WERI-Rb-1 (cell line): ENCODE measurements at places on chromosomes 6 and 20.

DNA sequence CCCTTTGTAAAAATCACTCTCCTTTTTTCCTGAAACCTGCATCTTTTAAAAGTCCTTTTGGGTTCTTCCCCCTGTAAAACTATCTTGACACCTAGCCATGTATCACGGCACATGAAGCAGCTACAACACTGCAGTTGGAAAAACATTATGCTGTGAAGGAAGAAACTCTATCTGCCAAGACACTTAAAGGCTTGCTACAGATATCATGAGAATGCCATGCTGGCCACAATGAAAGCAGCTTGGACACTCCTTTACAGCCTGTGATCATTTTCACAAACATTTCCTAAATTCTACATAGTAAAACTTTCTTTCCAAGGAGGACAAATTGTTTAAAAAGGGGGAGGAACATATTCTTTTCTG is 31.8 kb downstream of the CNKSR3 start:
- DNase-seq = no peak

GRCh38 chr6:106997392-106998158 is 23.0 kb upstream of the CD24 start:
- DNase-seq = peak; percentile 67

DNA sequence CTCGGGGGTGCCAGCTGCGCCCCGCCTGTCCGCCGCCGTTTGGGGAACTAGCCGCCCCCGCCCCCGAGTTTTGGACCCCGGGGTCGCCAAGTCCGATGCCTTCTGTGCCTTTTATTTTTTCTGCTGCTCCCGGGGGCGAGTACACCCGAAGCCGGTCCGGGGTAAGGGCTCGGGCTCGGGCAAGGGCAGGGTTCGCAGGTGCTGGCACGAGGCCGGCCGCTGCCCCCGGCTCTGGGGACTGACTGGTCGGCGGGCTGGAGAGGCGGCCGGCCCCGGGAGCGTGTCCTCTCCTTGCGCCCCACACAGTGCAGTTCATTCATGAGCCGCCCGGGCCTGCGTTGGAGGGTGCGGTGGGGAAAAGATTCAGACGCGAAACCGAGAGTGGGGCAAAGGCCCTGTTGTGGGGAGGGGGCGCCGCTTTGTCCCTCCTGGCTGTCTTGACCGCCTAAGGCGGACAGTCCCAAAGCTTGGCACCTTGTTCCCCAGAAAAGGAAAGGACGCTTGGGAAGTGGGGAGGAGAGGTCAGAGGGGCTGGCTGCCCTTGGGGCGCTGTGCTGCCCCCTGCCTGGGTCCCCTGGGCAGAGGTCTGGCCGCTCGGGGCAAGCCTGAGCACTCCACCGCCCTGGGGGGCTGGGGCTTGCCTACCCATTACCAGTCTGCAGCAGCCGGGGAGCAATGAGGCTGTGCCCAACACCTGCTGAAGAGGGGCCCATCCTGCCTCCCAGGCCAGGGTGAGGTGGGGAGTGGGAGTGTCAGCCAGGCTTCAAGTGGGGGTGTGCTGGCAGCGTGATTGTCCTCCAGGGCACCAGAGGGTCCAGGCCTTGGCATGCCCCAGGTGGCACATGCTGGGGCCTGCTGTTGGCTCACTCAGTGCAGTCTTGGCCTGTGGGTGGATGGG is 915 bp downstream of the TMEM63B start:
- DNase-seq = peak; percentile 71

GRCh38 chr6:131336596-131336995 is 201.3 kb downstream of the AKAP7 start:
- no peak for DNase-seq

- no peak for DNase-seq
Measured at GRCh38 chr6:28729501-28730402, 194.0 kb downstream of the TRIM27 start.

- peak; percentile 99 for DNase-seq
Measured at GRCh38 chr6:19719691-19720128, 117.5 kb upstream of the ID4 start.

- DNase-seq = no peak
Measured at GRCh38 chr20:10381477-10381876, 52.5 kb downstream of the MKKS start.

DNA sequence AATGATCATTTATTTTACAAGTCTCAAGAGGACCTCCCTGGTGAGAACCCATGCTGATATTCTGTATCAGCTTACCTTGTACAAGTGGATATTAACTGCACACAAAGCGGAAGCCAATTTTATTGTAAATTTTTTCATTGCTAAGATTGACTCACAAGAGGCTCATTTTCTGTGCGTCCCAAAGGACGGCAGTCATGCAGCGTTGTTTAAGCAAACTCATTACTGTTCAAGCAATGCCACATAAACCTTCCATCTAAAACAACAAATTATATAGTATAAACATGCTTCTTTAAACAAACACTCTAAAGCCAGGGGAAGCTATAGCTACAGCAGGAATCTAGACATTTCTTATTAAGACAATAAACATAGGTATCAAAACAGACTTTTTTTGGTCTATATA is 575.3 kb downstream of the FRK start:
- DNase-seq = no peak

- DNase-seq = peak; percentile 85
Measured at GRCh38 chr6:41039060-41039998, at the start of gene UNC5CL. TSS of gene UNC5CL (minus strand) at chr6:41039221. CDS start at chr6:41035074, 4,147 bp downstream.

DNA sequence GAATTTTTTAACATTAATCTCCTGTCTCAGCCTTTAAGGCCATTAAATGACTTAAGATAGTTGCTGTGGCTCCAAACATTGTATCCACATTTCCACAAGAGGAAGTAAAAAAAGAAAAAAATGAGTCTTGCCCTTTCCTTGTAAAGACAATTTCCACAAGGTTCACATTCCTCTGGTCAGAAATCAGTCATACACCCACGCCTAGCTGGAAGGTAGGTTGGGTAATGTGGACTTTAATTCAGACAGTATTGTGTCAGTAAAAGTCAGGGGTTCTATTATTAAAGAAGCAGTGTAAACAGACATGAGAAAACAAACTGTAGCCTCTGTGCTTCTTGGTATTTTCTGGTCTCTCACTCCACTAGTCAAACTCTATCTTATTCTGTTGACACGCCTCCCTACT is 682.0 kb downstream of the GRIK2 start:
- no peak for DNase-seq

- DNase-seq = no peak
Measured at GRCh38 chr20:63482021-63482587, 9.6 kb upstream of the KCNQ2 start.

GRCh38 chr6:130787726-130788500 is 39.3 kb upstream of the SMLR1 start:
- no peak for DNase-seq

- no peak for DNase-seq
Measured at GRCh38 chr6:42017021-42017643, 33.2 kb upstream of the TAF8 start.

DNA sequence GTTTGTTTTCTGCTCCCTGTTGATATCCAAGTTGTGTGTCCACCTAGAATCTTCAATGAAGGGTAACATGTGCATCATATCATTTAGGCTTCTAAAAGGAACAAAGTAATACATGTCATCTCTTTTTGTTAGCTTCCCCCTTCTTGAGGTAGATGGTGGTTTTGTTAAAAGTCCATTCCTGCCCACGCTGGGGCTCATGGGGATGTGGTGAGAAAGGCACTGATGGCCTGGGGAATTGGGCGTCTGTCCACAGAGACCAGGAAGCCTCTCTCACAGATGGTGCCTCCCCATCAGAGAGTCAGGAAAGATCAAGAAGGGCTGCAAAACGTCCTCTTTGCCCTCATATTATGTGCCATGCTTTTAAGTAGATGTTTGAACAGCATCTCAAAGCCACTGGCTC is 32.5 kb downstream of the GNAS start:
- no peak for DNase-seq

- DNase-seq = no peak
Measured at GRCh38 chr6:131002661-131002980, 60.4 kb downstream of the EPB41L2 start.

DNA sequence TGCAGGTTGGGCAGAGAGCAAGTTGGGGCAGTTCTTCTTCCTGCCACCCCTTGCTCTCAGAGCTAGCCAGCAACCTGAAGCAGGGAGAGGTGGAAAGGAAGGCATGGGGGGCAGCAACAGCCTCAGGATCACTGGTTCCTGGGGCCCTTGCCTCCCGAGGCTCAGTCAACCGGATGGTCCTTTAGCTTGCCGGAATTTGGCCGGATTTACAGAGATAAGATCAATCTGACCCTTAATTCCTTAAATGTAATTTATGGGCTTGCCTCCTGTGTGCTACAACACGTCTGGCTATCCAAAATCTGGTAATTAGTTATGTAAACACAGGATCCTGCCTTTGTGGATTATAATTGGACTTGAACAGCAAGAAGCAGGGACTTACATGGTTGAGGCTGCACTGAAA is 19.5 kb upstream of the TCP11 start:
- peak; percentile 71 for DNase-seq

GRCh38 chr6:112253841-112254816 is at the start of gene LAMA4:
TSS of gene LAMA4 (minus strand) at chr6:112254567. CDS start at chr6:112254150, 417 bp downstream.
- peak; percentile 13 for DNase-seq

- DNase-seq = no peak
Measured at GRCh38 chr6:139497345-139497961, 123.0 kb upstream of the CITED2 start.

DNA sequence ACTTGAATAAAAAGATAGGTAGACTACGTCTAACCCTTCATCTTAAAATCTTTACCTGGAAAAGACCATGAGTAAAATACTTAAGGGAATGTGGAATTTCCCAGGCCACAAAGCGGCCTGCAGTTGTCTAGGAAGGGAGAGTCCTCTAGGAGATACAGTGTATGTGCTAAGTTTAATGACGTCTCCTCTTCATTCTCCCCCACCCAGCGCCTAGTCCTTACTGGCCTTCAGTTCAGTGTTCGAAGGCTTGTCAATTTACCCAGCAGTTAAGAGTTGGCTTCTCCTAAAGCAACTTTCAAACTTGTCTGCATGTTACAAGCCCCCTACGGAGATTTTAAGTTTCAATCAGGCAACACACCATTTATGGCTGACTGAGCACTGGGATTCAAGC is 35.2 kb downstream of the HFE start:
- DNase-seq = peak; percentile 43

DNA sequence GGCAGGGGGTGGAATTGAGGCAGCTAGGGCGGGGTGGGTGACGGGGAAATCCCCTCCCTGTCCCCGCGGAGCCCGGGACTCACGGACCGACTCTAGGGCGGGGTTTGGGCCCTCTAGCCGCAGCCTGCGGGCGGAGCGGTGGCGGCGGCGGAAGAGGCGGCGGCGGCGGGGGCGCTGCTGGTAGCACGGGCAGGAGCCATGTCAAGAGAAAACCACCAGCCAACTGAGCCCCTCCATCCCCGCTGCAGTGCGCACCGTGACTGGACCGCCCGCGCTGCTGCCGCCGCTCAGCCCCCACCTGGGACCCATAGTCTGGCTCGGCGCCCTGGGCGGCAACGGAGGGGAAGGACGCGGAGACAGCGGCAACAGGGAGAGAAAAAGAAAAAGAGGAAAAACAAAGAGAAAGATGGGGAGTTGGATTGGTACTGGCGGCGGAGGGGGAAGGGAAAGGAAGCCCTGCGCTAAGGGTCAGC is 1.2 kb upstream of the C6orf62 start:
- DNase-seq = peak; percentile 60

- no peak for DNase-seq
Measured at GRCh38 chr6:92109956-92110355, 1309.4 kb downstream of the EPHA7 start.

- DNase-seq = no peak
Measured at GRCh38 chr6:143098054-143098671, 37.5 kb downstream of the AIG1 start.

GRCh38 chr6:21663966-21664313 is 70.4 kb downstream of the SOX4 start:
- DNase-seq = no peak

DNA sequence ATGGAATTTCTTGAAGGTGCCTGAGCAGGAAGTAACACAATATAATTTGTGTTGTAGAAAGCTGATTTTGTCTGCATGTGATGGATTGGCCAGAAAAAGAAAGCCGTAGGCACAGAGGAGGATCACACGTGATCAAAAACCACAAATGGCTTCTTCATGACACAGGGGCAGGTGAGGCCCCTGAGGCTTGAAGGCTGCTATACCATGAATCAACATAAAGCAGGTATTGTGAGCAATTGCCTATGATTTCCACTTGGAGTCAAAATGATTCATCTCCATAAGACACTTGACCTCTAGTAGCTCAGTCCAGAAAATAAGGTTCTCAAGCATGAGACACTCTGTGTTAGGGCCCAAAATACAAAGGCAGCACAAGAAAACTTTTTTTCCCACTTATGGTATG is 42.4 kb upstream of the EYA4 start:
- no peak for DNase-seq

DNA sequence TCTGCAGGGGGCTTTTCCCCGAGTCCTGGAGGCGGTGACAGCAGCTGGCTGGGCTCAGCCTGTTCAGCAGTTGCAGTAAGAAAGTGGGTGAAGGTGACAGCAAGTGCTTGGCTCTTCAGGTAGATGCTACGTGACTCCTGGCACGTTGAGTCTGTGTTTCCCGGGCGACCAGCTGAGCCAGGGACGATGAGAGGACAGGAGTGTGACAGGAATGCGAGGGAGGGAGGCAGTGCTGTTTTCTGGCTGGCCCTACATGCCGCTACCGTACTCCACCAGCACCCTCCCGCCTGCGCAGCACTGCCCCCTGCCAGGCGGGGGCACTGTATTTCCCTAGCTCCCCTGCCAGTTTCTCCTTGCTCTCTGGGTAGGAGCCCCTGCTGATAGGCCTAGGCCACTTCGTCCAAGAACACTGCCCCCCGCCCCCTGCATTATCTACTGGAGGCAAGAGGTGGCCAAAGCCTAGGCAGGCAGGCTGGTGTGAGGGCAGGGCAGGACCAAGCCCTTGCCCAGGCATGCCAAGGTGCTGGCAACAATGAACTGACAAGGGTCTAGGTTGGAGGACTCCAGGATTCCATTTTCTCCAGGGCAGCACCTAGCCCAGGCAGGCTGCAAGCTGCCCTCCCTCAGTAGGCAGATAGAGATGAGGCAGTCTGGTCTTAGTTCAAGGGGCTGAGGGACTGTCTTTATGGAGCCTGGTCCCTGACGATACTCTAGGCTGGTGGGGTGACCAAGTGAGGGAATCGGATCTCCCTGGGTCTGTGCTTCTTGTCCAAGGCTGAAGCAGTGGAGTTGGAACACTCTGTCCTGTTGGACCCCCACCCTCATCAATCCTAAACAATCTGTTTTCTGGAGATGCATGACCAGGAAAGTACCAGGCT is 19.2 kb downstream of the MRPS18A start:
- peak; percentile 87 for DNase-seq

DNA sequence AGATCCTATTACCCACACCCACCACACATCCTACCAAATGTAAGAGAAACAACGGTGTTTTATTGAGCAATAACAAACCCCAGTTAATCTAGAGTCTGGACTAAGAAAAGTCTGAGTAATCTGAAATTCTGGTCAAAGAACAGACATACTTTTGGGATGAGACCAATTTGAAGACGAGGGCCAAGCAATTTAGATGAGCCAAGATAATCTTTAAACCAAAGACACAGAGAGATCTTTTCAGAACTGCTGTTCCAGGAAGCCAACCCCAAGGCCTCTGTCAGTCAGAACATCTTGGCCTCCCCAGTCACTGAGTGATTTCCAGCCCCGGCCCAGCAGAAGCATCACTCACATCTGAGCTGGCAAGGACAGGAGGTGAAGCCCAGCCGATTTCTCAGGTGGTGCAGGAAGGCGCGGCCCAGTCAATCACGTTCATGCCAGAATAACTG is 118.5 kb upstream of the SYNDIG1 start:
- no peak for DNase-seq
